DND-41 (cell line): ENCODE measurements at places on chromosomes 3 and 15.

GRCh38 chr15:33852570-33852969, 115.7 kb upstream of the CHRM5 start:
- no peaks in the 10 kb centered on the region for H3K4me1 ChIP-seq
- no peaks in the 10 kb centered on the region for H3K36me3 ChIP-seq
- DNase-seq: no peak

DNA sequence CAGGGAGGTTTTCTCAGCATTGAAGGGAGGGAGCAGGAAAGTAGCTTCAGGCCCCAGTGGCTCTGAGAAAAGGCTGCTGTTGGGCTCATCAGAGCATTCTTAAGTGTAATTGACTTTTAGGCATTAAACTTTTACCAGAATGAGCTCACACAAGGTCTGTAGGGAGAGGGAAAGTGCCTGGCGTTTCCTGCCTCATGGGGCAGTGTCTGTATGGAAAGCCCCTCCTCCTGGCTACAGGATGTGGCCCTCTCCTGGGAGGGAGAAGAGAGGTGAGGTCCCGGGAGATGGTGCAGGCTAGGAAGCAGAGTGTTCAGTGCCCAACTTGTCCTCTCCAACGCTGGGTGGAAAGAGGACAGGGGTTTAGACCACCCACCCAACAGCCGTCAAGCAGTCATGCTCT, 21.3 kb upstream of the SCN10A start:
- H3K27me3 ChIP-seq: peaks cover 4% of the 10 kb centered on the region
- H3K36me3 ChIP-seq: no peaks in the 10 kb centered on the region
- DNase-seq: no peak
- H3K4me3 ChIP-seq: no peak overlapping the region

DNA sequence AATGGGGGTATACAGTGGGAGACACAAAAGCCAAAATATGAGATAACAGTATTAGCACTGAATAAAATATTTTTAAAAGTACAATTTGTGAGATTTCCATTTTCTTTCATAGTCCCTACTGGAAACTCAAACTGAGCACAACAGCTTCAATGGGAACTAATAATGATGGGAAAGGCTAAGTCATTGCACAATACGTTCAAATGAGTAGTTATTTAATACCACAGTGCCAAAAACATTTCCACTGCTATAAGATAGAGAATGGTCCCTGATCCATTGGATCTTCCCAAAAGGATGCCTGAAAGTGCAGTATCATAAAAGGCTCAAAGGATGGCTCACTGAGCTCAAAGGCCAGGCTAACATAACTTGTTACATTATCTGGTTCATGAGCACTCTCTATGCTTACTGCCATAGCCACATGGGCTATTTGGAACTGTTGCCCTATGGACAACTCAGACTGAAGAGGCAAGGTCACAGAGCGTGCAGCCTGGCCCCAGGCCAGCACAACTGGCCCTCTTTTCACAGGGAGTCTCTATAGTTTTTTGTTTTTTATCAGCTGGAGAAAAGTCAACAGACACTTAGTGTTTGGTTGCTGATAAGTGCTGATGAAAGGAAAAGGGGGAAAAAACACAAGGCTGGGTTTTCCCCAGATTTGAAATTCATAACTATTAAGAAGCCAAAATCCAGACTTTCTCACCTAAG, 54.1 kb upstream of the PPIB start:
- no peak overlapping the region for H3K27ac ChIP-seq
- peaks cover 11% of the 10 kb centered on the region; the same call in 1 of the 2 replicates for H3K36me3 ChIP-seq
- no peak overlapping the region for H3K4me3 ChIP-seq
- peaks cover 7% of the 10 kb centered on the region for H3K4me1 ChIP-seq

- DNase-seq: no peak
- no peak overlapping the region for H3K4me3 ChIP-seq
- no peak overlapping the region for H3K27ac ChIP-seq
- no peaks in the 10 kb centered on the region for H3K4me1 ChIP-seq
- H3K36me3 ChIP-seq: no peaks in the 10 kb centered on the region
- peaks cover 4% of the 10 kb centered on the region for H3K27me3 ChIP-seq
These were observed 9.8 kb upstream of the PLAAT1 start for GRCh38 chr3:193231201-193231600.

- no peak overlapping the region for H3K4me3 ChIP-seq
- H3K27me3 ChIP-seq: no peaks in the 10 kb centered on the region
- peak; percentile 64 for DNase-seq
- H3K36me3 ChIP-seq: peaks cover 67% of the 10 kb centered on the region
These were observed 114.0 kb downstream of the LRRC28 start for GRCh38 chr15:99365242-99365641.

GRCh38 chr3:172040981-172041963, 1.9 kb downstream of the FNDC3B start:
- H3K4me1 ChIP-seq: peaks cover 20% of the 10 kb centered on the region
- DNase-seq: no peak
- peaks cover 4% of the 10 kb centered on the region for H3K27me3 ChIP-seq
- no peak overlapping the region for H3K27ac ChIP-seq
- no peaks in the 10 kb centered on the region for H3K36me3 ChIP-seq

GRCh38 chr15:69161079-69161877, 843 bp downstream of the GLCE start:
- peak overlapping the region; percentile 69; the same call in 1 of the 2 replicates for H3K4me3 ChIP-seq
- peak overlapping the region; percentile 45; the same call in 1 of the 2 replicates for H3K27ac ChIP-seq
- H3K36me3 ChIP-seq: no peaks in the 10 kb centered on the region

DNA sequence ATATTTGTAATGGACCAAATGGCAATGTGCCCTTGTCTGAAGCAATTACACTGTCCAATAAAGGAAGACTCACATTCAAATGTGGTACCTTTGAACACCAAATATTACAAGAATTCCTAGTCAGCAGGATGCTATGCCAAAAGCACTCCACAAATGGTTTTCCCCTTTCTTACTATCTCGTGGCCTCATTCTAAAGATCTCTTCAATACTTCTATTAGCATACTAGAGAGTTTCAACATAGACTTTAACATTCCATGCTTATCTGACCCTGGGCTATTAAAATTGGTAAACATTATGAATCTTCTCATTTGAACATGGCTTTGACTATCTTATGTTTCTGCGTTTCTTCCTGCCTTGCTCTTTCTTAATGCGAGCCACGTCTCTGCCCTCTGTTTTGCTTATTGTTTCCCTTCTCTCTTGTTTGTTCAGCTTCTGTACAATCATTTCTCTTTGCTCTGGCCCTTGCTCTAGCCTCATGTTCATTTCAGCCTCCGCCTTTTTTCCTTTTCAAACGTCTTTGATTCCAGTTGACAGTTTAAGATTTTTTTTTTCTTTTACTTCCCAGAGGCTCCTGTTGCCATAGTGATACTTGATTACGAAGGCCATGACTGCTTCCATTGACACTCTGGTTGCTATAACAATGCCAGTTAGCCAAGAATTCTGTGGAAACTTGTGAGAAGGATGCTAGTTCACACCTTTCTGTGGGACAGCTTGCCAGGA, 49.5 kb upstream of the SLC9A9 start:
- H3K36me3 ChIP-seq: no peaks in the 10 kb centered on the region
- no peak for DNase-seq
- peaks cover 16% of the 10 kb centered on the region for H3K27me3 ChIP-seq
- no peak overlapping the region for H3K4me3 ChIP-seq

DNA sequence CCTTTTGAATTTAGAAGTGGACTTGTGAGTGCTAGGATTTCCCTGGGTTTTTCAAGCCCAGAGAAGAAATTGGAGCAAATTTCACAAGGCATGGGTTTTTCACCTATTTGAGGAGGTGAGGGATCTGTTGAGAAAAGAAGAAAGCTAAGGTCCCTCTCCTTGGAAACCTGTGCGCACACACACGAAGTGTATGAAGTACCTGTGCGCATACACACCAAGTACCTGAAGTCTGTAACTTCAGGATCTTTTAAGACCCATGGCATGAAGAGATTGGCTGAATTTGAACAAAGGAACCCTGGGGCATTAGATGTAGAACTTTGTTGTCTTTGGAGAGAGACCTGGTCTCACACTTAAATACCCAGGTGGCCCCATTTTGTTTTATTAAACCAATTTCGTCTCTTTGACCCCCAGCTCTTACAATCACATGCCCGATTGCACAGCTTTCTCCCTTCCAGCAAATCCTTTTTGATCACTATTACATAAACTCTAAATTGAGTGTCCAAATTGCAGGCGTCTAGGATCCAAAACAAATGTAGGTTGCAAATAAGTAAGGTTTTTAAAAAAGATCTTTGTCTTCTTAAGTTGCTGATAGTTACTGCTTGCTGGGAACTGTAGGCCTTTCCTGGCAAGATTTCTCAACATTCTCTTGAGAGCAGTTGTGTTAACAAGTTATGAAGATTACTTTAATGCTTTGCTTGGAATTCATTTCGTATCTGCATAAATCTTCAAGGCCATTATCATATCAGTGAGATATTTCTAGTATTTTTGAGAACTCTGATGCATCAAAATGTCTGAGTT, 64.3 kb downstream of the CMTM8 start:
- DNase-seq: no peak
- H3K4me1 ChIP-seq: peaks cover 51% of the 10 kb centered on the region
- H3K4me3 ChIP-seq: peak overlapping the region; percentile 35; the same call in 1 of the 2 replicates
- no peaks in the 10 kb centered on the region for H3K36me3 ChIP-seq
- H3K27me3 ChIP-seq: no peaks in the 10 kb centered on the region
- H3K27ac ChIP-seq: peak overlapping the region; percentile 91

GRCh38 chr3:171219258-171219657, 192.7 kb upstream of the SLC2A2 start:
- no peak overlapping the region for H3K27ac ChIP-seq
- no peaks in the 10 kb centered on the region for H3K4me1 ChIP-seq
- H3K27me3 ChIP-seq: no peaks in the 10 kb centered on the region
- H3K36me3 ChIP-seq: no peaks in the 10 kb centered on the region
- no peak overlapping the region for H3K4me3 ChIP-seq
- no peak for DNase-seq

- no peak overlapping the region for H3K4me3 ChIP-seq
- H3K4me1 ChIP-seq: no peaks in the 10 kb centered on the region
- H3K27me3 ChIP-seq: no peaks in the 10 kb centered on the region
- no peaks in the 10 kb centered on the region for H3K36me3 ChIP-seq
- H3K27ac ChIP-seq: no peak overlapping the region
These were observed 7.8 kb upstream of the ZNF710 start for GRCh38 chr15:89993349-89993748.

DNA sequence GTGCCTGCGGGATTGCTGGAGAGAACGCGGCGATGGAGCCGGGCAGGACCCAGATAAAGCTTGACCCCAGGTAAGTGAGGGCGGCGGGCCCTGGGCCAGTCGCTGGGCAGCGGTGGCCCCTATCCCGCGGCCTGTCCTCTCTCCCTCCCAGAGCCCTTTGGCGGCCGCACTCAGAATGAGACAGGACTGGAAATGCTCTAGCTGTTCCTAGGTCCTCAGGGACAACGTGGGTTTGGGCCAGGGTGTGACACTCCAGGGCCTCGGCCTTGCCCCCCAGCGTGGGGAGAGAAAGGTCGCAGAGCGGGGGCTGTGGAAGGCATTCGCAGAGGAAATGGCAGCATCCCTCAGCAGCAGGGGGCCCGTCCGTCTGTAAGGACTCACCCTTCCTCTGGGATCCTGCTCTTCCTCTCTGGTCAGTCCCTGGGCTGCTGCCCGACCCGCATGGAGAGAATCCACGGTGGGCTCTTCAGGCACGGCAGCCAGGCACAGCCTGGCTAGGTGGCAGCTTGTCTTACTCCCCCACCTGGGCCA, 412 bp downstream of the SLC51A start:
- H3K27me3 ChIP-seq: no peaks in the 10 kb centered on the region
- H3K36me3 ChIP-seq: no peaks in the 10 kb centered on the region
- H3K4me3 ChIP-seq: no peak overlapping the region
- no peak for DNase-seq

- no peak for DNase-seq
- H3K27ac ChIP-seq: no peak overlapping the region
- no peaks in the 10 kb centered on the region for H3K4me1 ChIP-seq
- no peaks in the 10 kb centered on the region for H3K36me3 ChIP-seq
- peaks cover 19% of the 10 kb centered on the region for H3K27me3 ChIP-seq
- no peak overlapping the region for H3K4me3 ChIP-seq
These were observed 42.8 kb downstream of the SSR3 start for GRCh38 chr3:156511987-156512677.

DNA sequence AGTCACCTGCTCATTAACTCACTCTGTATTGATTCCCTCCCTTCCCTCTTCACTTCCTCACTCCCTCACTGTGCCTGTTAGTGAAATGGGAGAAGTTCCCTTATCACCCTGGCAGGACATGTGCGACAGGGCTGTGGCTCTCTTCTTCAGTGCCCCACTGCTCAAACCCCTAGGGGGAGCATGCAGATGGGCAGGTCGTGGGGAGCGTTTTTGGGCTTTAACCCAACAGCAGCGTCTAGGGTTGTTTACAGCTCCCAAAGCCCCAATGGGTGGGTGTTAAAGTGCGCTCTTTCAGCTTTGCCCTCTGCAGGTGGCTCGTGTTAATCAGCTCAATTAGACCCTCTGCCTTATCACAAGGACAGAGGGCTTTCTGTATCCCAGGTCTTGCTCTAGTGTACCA, 447.8 kb upstream of the PROK2 start:
- no peaks in the 10 kb centered on the region for H3K4me1 ChIP-seq
- H3K36me3 ChIP-seq: no peaks in the 10 kb centered on the region
- H3K4me3 ChIP-seq: no peak overlapping the region
- DNase-seq: no peak
- no peaks in the 10 kb centered on the region for H3K27me3 ChIP-seq

DNA sequence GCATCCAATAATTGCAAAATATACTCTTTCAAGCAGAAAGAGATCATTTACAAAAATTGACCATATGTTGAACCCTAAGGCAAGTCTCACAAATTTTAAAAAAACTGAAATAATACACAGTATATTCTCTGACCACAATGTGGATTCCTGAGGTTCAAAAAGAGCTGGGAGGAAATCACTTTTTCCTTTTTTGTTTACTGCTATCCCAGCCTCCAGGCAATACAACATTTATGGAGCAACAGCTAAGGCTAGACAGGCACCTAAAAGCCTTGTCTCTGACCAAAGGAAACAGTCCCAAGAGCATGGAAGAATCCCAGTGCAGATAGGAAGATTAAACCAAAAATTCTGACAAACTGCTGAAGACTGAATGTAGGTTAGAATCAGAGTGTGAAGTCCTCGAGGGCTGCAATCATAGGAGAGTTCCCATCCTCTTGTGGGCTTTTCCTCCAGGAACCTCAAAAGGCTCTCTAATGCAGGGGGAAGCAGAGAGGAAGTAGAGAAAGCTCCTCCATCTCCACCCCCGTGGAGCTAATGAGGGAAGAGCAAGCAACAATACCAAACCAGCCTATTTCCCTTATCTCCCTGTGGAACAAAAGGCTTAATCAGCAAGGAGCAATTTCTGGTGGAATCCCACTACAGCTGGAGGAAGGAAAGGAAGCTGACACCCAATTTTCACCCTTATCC, 57.0 kb downstream of the TMCC1 start:
- H3K27ac ChIP-seq: no peak overlapping the region
- H3K27me3 ChIP-seq: no peaks in the 10 kb centered on the region
- no peak for DNase-seq

- DNase-seq: no peak
- no peak overlapping the region for H3K27ac ChIP-seq
- peaks cover 22% of the 10 kb centered on the region for H3K4me1 ChIP-seq
- no peak overlapping the region for H3K4me3 ChIP-seq
These were observed 25.1 kb upstream of the CDCP1 start for GRCh38 chr3:45171283-45171682.

DNA sequence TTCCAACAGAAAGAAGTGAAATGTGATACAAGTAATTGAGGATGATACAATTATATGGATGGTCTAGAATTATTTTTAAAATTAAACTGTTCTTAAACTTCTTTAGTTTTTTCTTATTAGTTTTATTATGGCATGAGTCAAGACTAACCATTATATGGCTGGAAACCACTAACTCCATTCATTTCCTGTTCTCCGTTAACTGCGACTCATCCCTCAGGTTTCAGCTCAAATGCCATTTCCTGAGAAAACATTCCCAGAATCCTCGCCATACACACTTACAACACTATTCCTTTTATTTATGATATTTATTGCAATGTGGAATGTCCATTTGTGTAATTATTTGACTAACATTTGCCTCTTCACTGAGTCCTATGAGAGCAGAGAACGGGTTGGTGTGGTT, 394.1 kb downstream of the SOX2 start:
- DNase-seq: no peak
- no peak overlapping the region for H3K27ac ChIP-seq
- H3K36me3 ChIP-seq: no peaks in the 10 kb centered on the region
- H3K27me3 ChIP-seq: no peaks in the 10 kb centered on the region
